HCT116 (cell line): ENCODE measurements at places on chromosomes 13 and 19.

GRCh38 chr13:82947191-82947621 lies 935.1 kb downstream of the SLITRK1 start:
- DNase-seq: no peak

DNA sequence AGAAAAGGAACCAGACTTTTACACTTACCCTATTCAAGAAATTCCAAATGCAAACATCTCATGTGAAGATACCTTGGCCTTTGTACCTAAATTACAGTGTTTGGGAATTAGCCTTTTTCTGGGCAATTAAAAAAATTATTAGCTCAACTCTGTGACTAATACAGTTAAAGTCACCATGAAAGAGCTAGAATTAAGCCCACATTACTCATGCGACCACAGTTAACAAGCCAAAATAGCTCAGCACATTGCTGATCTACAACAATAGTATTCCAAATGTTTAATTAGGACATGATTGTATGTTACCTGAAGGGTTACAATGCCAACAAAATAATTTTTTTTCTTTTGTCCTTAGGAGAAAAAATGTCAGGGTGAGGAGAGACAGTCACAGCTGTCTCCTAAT lies 263.6 kb upstream of the GPC6 start:
- no peak for DNase-seq

- DNase-seq: no peak
Measured at GRCh38 chr13:91132786-91133185, 214.7 kb upstream of the MIR17HG start.

GRCh38 chr13:109394311-109394988 lies 391.9 kb downstream of the IRS2 start:
- DNase-seq: no peak

GRCh38 chr19:39677961-39678889 lies 22.5 kb downstream of the LGALS16 start:
- DNase-seq: no peak

GRCh38 chr19:7074705-7075282 lies 5.3 kb downstream of the ZNF557 start:
- DNase-seq: no peak

GRCh38 chr13:113458253-113459065 lies 5.2 kb upstream of the ADPRHL1 start:
- no peak for DNase-seq

- DNase-seq: no peak
Measured at GRCh38 chr19:14368011-14368513, 13.2 kb upstream of the ADGRE5 start.

DNA sequence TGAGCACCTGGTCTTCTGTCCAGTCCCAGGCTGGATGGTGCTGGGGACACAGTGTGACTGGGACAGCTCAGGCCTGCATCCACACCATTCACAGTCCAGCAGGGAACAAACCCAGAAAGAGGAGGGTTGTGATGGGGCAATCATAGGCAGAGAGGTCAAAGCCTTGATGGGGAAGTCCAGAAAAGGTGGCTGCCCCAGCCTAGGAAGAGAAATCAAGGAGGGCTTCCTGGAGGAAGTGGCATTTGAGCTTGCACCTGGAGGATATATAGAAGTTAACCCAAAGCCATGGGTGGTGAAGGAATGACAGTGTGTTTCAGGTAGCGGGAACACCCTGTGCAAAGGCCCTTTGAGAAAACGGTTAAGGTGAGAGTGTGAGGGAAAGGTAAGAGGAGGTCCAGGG lies 2.6 kb upstream of the PRX start:
- no peak for DNase-seq

DNA sequence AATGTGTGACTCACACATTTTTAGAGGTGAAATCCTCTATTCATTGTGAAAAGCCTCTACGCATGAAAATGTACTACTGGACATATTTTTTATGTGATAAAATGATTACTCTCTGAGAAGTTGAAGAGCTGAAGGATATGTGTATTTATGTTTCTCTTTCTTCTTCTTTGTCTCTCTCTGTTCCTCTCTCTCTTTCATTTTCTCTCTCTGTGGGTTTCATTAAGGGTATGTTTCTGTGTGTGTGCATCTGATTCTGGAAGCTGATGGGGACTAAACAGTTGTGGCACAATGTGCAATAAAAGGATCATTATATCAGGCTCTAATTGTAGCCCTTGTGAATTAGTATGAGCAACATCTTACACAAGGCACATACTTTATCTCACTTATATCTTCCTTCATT lies 867.7 kb downstream of the PCDH9 start:
- DNase-seq: no peak

- DNase-seq: no peak
Measured at GRCh38 chr13:55572862-55573261, 1567.9 kb upstream of the PRR20A start.

GRCh38 chr13:79810018-79810417 lies 329.1 kb downstream of the NDFIP2 start:
- DNase-seq: no peak

DNA sequence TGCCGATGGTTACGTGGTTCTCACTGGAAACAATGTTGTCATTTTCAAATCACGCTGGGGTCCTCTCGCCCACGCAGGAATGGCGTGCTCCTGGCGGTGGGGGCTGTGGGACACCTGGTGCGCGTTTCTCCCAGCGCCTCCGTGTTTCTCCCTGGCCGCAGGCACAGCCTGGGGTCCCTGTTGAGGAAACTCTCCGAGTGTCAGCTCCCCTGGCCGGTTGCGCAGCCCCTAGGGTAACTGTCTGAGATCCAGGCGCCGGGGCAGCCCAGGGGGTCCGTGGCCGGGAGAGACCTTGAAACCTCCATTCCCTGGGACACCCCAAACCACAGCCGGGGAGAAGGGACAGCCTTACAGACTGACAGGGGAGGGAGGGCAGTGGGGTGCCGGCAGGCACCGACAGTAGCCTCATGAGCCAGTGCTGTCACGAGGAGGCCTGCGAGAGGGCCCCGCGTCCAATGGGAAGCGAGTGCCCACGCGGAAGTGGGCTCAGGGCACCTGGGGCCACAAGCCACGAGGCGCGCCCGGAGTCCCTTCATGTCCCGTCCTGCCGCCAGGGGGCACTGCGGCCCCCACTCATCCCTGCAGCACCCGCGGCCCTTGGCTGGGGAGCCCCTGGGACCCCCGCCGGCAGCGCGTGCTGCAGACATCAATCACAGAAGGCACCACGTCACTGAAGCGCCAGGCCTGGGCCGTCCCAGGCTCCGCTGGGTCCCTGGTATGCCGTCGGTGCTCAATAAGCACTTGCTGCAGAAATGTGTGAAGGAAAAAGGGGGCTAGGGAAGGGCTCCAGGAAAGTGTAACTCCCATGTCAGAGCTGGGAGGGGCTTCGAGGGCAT lies 9.5 kb downstream of the ADAMTSL5 start:
- DNase-seq: no peak

GRCh38 chr19:44675521-44675920 lies 4.2 kb downstream of the CEACAM19 start:
- DNase-seq: no peak

GRCh38 chr19:57817976-57818375 lies 3.3 kb upstream of the ZNF552 start:
- no peak for DNase-seq

GRCh38 chr19:28820289-28820688 lies 392.7 kb downstream of the UQCRFS1 start:
- no peak for DNase-seq

- no peak for DNase-seq
Measured at GRCh38 chr13:71254384-71254783, 612.6 kb downstream of the DACH1 start.

DNA sequence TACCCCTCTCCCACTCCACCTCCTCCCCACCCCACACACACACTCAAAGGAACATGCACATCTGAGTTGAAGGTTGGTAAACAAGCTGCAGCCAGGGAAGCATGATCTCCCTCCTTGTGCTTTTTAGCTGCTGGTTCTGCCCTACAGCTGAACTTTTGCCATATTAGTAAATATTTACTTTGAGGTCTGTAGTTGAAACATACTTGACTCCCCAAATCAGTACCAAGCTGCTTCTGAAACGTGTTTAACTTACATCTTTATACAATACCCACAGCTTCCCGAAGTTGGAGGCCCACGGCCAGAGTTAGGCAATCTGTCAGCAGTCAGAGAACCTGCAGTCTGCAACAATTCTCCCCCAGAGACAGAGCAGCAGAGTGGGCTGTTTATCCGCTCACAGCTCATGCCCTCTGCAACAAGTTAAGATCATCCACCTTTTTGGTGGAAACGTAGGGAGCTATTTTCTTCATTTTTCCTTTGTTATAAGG lies 1.5 kb upstream of the PCDH20 start:
- DNase-seq: no peak

- no peak for DNase-seq
Measured at GRCh38 chr13:73070451-73071098, 11.8 kb downstream of the KLF5 start.

- peak; percentile 89 for DNase-seq
Measured at GRCh38 chr19:55071129-55071502, 4.6 kb upstream of the EPS8L1 start.

- DNase-seq: no peak
Measured at GRCh38 chr13:79307866-79308298, 98.2 kb downstream of the RBM26 start.

- no peak for DNase-seq
Measured at GRCh38 chr19:19823916-19824315, 2.4 kb upstream of the ZNF506 start.

DNA sequence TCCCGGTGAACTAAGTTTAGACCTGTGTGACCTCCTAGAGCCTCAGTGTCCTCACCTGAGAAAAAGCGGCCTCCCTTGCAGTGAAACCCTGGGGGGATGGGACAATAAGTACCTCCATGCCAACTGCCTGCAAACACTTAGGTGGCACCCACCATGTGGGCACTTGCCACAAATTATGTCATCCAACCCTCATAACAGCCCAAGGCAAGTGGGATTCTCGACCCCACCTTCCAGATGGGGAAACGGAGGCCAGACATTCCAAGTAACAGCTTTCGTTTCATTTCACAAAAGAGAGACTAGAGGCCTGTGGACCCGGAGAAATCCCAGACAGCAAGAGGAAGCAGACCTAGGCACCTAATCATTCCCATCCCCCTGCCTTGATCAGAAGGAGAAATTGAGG lies 6.9 kb downstream of the REX1BD start:
- no peak for DNase-seq

DNA sequence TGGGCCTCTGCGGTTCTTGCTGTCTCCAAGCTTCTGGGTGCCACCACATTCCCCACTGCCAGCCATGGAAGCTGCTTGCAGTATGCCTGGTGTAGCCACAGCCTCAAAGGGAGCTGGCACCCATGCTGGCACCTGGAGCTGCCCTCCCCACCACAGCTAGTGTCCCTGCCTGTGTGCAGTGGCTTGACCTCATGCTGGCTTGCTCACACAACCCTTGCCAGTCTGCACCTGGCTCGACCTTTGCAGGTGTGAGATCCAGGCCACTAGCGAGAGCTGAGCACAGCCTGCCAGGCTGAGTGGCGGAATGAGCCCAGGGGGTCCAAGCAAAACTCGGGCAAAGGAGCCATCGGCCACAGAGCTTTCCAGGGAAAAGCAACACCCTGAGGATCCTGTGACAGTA lies 236.7 kb upstream of the CSNK1A1L start:
- no peak for DNase-seq

GRCh38 chr19:42051166-42052115 lies 18.6 kb downstream of the GRIK5 start:
- DNase-seq: no peak

DNA sequence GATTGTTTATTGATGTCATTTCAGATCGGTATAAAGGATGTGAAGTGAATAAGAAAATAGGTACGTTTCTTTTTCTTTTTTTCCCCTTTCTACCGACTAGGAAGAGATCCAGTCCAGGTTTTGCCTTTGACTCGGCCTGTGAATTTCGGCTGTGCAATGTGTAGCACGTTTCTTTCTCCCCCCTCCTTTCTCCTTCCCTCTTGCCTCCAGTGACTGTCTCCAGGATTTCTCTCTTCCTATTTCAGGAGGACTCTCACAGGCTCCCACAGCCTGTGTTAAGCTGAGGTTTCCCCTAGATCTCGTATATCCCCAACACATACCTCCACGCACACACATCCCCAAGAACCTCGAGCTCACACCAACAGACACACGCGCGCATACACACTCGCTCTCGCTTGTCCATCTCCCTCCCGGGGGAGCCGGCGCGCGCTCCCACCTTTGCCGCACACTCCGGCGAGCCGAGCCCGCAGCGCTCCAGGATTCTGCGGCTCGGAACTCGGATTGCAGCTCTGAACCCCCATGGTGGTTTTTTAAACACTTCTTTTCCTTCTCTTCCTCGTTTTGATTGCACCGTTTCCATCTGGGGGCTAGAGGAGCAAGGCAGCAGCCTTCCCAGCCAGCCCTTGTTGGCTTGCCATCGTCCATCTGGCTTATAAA lies at the start of gene GPC6:
TSS of gene GPC6 (plus strand) at position 185 of the 657 bp plus-strand sequence.
- DNase-seq: no peak

- no peak for DNase-seq
Measured at GRCh38 chr19:15396436-15396835, 16.8 kb upstream of the AKAP8 start.

GRCh38 chr19:6577476-6578125 lies 13.3 kb downstream of the CD70 start:
- no peak for DNase-seq

GRCh38 chr19:1783874-1784273 lies 28.2 kb downstream of the ATP8B3 start:
- DNase-seq: no peak

GRCh38 chr13:20369886-20370361 lies 137.8 kb upstream of the GJB6 start:
- no peak for DNase-seq

- no peak for DNase-seq
Measured at GRCh38 chr13:112692104-112692503, 2.3 kb downstream of the ATP11A start.

- DNase-seq: no peak
Measured at GRCh38 chr13:37443538-37443937, 155.0 kb downstream of the POSTN start.

- no peak for DNase-seq
Measured at GRCh38 chr13:66586489-66586888, 643.6 kb downstream of the PCDH9 start.

DNA sequence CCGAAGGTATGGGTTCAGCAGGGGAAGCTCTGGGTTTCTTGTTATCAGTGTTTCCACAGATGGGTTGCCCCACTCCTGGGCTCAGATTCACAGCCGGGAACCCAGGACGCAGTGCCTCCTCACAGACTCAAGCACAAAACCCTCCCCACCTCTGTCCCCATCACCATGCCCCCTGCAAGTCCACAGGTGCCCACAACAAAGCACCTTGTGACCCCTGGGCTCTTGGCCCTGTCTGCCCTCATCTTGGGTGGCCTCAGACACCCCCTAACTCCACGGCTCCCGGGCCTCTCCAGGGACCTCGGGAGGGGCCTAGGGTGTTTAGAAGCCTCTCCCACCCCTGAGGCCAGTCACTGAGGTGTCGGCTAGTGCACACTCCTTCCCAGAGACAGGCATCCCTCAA lies 231.7 kb downstream of the TUBA3C start:
- DNase-seq: no peak
